Stimulated activated CD4-positive, alpha-beta T cell treated with anti-CD3 and anti-CD28 coated beads, Interleukin-15, amount 100 ng/mL, for 1 hour (primary cell): ENCODE measurements at places on chromosomes 3 and 15.

DNA sequence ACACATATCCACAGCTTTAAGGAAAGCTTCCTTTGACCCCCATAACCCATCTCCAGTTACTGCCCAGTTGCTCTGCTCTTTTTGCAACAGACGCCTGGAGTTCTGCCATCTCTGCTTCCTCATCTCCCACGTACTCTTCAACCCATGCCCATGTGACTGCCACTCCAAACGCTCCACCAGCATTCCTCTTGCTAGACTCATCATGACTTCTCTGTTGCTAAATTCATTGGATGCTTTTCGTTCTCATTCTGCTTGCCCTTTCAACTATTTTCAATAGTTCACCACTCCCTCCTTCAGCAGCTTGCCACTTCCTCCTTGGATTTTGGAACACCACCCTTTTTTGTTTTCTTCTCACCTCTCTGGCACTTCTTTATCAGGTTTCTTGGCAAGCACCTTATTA lies 2.7 kb upstream of the KNSTRN start:
- no peak for DNase-seq

DNA sequence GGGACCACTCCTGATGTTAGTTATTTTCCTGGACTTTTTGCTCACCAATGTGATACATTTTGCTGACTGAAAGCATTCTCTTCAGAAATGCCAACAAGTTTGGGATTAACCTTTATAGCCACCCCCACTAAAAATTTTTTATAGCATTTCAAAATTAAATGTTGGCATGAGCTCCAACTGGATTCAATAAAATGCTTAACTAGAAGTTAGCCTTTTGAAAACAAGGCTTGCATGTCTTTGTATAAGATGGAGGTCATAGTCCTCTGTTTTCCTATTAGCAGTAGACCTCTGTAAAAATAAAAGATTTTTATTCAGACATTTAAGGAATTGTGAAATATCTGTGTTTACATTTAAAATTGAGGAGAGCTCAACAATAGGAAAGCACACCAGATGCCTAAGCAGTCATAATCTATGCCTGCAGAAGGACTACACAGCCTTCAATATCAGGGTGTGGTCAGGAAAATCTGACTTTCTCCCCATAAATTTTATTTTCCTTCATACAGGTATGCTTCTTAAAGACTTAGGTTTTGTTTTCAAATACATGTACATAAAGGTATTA lies 87.2 kb downstream of the DNAJC13 start:
- no peak for DNase-seq

DNA sequence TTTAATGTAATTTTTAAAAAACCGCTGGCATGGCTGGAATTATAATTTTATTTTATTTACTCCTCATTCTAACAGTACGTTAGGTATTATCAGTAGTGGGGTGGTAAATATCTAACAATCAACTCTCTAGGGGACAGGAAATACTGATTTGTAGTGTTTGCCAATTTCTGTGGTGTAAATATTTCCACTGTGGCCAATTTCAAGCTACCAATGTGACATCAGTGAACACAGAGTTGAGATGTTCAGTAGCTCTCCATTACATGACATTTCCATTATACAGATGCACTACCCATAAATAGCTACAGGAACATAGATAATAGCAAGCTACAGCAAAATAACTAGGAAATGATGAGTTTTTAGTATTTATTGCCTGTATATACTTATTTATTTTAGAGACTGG lies 10.0 kb upstream of the ARL8B start:
- no peak for DNase-seq

GRCh38 chr15:74723754-74724334 lies 1.5 kb downstream of the CYP1A1 start:
- DNase-seq, result no peak

DNA sequence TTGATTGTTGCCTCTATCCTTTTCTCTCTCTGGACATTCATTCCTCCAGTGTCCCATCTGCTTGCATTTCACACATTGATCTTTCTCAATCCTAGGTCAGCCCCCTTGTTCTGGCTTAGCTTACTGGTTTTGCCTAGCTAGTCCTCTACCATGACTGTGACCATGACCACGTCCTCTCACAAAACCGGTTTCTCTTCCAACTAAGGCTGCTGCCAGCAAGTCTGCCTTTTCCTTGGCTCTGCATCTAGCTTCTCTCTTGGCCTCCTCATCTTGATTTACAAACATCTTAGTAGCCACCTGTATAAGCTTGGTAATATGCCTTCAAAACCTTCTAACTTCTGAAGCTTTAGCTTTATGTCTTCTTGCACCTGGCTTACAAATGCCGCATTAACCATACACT lies 167.2 kb downstream of the STXBP5L start:
- DNase-seq, result no peak

- no peak for DNase-seq
Observed at GRCh38 chr3:23431764-23432163, 228.6 kb downstream of the UBE2E2 start.

GRCh38 chr3:193960487-193961274 lies 175.3 kb upstream of the HES1 start:
- no peak for DNase-seq

- no peak for DNase-seq
Observed at GRCh38 chr3:112763258-112763657, 83.4 kb downstream of the CD200R1L start.

GRCh38 chr3:127207727-127208482 lies 15.0 kb downstream of the PRR23E start:
- DNase-seq, result no peak

GRCh38 chr3:40940651-40941050 lies 258.7 kb upstream of the CTNNB1 start:
- DNase-seq, result no peak

- DNase-seq, result no peak
Observed at GRCh38 chr3:140316868-140317400, 360.9 kb upstream of the TRIM42 start.

GRCh38 chr3:133937756-133938601 lies 42.3 kb upstream of the RAB6B start:
- no peak for DNase-seq

- no peak for DNase-seq
Observed at GRCh38 chr3:47414161-47414564, 33.3 kb downstream of the PTPN23 start.

DNA sequence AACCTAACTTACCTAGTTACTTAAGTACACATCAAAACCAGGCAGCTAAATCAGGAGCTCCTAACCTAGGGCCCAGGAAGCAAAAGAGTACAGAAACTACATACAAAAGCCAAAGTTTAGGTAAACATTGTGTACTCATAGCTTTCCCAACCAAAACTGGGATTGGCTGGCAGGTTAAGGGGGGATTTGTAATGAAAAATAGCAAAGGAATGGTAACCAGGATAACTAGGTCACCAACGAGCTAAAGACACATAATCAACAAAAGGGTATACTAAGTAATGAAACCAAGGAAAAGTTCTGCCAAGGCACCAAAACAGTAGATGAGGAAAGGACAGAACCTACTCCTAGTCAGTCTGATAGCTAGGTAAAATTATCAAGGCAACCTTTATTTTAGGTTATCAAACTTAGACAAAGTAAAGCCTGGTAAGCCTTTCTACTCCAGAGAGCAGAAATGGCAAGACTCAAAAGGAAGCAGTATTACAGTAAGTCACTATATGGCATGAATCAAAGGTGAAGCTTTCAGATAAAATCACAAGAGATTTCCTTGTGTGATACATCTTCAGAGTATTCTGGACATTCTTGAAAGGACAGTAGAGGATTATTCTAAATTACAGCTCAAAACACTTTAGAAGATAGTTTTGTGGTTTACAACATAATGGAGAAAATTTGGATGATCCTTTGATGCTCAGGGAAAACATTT lies 10.2 kb downstream of the TRA2B start:
- DNase-seq, result no peak

DNA sequence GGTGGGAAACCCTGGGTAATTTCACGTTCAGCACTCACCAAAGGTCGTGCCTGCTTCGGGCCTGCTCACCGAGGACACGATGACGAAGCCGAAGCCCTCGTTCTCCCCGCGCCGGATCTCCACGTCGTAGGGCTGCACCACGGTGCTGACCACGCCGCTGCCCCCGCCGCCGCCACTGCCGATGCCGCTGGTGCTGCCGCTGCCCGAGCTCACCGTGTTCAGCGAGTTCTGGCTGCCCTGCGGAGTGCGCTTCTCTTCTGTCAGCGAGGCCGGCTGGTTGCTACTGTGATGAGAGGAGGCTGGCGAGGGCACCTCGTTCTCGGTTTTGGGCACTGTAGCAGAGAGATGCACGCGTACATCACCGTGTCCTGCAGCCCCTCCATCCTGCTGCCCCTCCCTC lies 659.5 kb downstream of the MAGI1 start:
- no peak for DNase-seq

- DNase-seq, result no peak
Observed at GRCh38 chr15:75985971-75986370, 26.3 kb downstream of the NRG4 start.

- no peak for DNase-seq
Observed at GRCh38 chr15:56869573-56869972, 48.9 kb upstream of the TCF12 start.

DNA sequence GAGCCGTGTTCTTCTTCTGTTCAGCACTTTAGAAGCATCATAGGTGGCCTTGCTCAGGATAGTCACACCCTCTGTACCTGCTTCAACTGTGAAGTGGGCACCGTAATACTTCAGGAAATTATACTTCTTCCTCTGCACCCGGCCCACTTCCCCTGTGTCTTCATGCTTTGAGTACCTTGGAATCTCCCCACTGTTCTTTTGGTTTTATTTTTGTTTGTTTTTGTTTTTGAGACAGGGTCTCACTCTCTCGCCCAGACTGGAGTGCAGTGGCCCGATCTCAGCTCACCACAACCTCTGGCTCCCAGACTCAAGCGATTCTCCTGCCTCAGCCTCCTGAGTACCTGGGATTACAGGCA lies 1.7 kb downstream of the P2RY14 start:
- DNase-seq, result no peak

- DNase-seq, result peak; percentile 21
Observed at GRCh38 chr3:47578119-47578632, 489 bp downstream of the CSPG5 start.

GRCh38 chr3:52827866-52828376 lies 2.6 kb downstream of the ITIH4 start:
- no peak for DNase-seq

GRCh38 chr15:71228403-71228802 lies 113.1 kb downstream of the THSD4 start:
- no peak for DNase-seq

- DNase-seq, result no peak
Observed at GRCh38 chr15:67091071-67091979, 25.9 kb downstream of the SMAD3 start.

DNA sequence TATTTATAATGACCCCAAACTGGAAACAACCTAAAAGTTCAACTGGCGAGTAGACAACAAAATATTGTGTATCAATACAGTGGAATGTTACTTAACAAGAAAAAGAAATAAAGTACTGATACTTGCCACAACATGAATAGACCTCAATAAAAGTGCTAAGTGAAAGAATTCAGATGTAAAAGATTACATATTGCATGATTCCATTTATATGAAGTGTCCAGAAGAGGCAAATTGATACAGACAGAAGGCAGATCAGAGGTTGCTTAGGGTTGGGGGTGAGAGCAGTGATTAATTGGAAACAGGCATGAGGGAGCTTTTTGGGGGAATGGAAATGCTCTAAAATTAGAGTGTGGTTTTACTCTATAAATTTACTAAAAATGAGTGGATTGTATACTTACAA lies 183.3 kb downstream of the SATB1 start:
- DNase-seq, result no peak

DNA sequence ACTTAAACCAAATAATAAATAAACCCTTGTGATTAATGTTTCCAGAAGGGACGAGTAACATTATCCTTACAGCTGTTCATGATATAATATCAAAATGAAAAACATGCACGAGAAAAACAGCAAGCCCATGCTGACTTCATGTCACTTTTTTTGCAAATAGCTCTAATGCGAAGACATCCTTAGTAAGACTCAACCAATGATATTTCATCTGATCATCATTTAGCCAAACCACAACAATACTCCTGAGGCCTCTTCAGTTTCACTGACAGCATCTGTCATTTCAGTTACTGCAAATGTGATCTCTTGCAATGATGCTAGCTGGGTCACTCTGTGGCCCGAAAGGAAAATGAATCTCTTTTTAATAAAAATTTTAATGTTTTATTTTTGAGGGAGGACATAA lies 74.0 kb downstream of the POLR2M start:
- DNase-seq, result no peak

GRCh38 chr3:8900869-8901268 lies 62.4 kb downstream of the RAD18 start:
- DNase-seq, result no peak

DNA sequence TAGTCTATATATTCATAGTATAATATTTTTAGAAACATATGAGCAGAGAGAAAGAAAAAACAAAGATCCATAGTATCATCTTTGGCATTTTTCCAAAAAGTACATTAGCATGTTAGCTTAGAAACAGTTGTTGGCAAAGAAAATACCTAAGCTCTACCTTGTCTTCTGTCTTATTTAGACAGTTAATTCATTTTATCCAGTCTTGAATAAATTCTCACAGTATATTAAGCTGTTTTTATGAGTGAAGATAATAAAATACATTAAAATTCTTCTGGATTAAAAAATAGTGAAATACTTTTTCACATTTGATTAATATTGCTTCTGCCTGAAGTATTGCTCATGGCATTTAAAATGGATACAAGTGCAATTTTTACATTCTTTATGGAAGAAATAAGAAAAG lies 145.2 kb downstream of the ZIC1 start:
- DNase-seq, result no peak

- no peak for DNase-seq
Observed at GRCh38 chr15:85984241-85984640, 95.4 kb upstream of the AGBL1 start.

- DNase-seq, result no peak
Observed at GRCh38 chr3:126067959-126068358, 16.0 kb downstream of the SLC41A3 start.

- no peak for DNase-seq
Observed at GRCh38 chr15:57158589-57158988, 217.7 kb upstream of the CGNL1 start.

DNA sequence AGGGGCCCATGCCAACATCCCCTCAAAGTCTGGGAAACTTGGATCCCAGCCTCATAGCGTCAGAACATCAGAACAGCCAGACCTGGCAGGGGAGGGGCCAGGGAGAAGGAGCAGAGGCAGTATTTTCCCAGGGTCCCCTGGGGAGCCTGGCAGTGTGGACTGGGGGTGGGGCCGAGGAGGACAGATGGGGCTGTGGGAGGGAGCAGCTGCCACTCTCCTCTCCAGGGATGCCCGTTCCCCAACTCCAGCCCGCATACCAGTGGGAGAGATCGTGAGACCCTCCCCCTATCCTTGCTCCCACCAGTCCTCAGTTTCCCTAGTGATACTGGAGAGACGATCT lies 6.5 kb upstream of the DNAJB8 start:
- no peak for DNase-seq

- no peak for DNase-seq
Observed at GRCh38 chr15:83656943-83657528, 3.1 kb downstream of the ADAMTSL3 start.

GRCh38 chr3:127744875-127745274 lies 72.1 kb downstream of the ABTB1 start:
- no peak for DNase-seq

DNA sequence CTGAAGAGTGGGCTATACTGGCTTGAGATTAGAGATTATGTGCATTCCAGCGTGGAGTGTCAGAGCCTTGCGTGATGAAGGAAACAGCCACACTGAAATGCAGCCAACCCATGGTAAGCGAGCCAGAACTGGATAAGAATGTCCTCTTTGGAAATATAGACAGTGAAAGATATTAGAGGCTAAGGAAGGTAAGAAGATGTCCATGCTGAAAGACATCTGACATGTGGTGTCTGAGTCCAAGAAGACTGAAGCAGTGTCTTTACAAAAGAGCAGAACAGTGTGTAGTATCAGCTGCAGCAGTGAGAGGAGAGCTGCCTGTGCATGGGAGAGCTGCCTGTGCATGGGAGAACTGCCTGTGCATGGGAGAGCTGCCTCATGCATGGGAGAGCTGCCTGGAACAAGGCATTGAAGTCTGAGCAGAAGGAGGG lies 672.2 kb downstream of the DIPK2A start:
- no peak for DNase-seq
